ENCODE measurements at places on chromosomes 5 and 9.
A peak's percentile ranks its signal among the peaks of the same experiment; 100 is the strongest.

- DNase-seq = no peak
Measured at GRCh38 chr9:113456235-113456634, 7.3 kb upstream of the RGS3 start.

DNA sequence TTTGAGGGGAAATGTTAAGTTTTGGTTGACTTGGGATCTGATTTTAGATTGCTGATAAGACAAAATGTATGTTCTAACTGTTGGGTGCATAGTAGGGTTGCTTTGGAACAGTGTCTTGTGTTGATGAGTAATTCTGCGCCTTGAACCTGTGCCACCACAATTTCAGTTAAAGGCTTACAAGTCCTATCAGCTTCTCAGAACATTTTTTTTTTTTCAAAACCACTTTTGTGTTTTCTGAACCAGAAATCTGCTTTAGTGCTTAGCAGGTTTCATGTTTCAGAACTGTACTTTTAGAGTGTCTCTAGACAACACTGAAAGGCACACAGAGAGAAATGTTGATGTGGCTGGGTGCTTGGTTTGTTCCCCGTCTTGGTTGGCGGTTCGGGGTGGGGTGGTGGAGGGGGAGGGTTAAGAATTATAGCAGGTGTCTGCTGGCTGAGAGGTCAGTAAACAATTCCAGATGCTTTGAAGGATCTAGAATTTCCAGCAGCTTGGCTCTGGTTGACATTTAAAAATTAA is 84.6 kb downstream of the ANKRD55 start:
- no peak for DNase-seq

GRCh38 chr9:3179711-3180110 is 335.8 kb upstream of the PUM3 start:
- no peak for DNase-seq

DNA sequence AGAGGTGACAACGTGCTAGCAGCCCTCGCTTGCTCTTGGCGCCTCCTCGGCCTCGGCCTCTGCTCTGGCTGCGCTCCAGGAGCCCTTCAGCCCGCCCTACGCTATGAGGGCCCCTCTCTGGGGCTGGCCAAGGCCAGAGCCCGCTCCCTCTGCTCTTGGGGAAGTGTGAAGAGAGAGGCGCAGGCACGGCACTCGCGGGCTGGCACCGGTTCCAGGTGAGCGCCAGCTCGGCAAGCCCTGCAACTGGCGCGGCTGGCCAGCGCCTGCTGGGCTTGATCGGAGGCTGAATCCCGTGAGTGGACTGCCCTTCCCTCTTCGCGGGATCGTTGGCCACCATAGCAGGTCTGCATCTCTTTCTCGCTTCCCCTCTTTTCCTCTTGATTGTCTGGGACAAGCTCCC is 298.0 kb upstream of the PTPRD start:
- DNase-seq = no peak

- no peak for DNase-seq
Measured at GRCh38 chr5:179410291-179411160, 65.3 kb upstream of the ADAMTS2 start.

GRCh38 chr9:88741335-88741734 is 206.4 kb downstream of the NXNL2 start:
- DNase-seq = no peak

GRCh38 chr9:36946653-36947052 is 87.4 kb downstream of the PAX5 start:
- no peak for DNase-seq

DNA sequence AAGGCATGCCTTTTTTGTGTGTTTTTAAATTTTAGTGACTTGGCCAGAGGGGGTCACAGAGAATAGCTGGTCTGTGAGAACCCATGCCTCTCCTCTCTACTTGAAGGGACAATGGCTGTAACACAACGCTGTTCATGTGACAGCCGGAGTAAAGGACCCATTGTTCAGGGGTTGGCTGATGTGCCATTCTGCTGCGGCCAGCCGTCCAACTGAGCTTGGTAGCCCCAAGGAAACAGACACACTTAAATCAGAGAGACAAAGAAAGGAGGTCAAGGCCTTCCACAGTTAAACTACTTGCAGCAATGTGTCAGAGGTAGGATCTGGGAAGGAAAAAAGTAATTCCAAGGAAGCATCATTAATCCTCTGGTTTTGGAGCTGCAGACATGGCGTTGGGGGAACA is 8.1 kb downstream of the MEGF10 start:
- DNase-seq = no peak

DNA sequence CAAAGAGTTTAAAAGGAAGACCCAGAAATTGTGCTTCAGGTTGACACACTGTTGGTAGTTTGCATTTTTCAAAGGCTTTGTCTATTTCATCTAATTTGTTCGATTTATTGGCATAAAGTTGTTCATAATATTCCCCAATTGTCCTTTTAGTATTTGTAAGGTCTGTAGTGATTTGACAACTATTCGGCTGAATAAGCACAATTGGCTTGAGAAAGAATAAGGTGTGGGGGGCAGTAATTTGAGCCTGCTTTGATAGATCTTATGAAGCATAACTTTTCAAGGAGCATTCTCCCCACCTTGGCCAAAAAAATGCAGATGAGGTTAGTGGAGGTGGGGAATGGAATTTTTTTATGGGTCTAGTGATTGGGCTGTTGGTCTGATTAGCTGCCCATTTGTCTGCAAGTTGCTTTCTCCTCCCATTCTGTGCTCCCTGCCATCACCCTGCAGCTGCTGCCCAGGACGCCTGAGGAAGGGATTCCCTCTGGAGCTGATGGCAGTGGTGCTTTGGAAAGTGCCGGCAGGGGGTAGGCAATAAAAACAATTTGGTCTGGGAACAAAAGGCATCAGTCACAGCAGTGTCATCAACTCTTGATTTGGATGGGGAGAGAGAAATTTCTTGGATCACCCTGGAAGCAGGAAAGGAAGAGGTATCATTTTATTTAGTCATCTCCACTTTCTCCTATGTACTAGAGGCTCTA is 26.6 kb downstream of the WNT8A start:
- DNase-seq = no peak

DNA sequence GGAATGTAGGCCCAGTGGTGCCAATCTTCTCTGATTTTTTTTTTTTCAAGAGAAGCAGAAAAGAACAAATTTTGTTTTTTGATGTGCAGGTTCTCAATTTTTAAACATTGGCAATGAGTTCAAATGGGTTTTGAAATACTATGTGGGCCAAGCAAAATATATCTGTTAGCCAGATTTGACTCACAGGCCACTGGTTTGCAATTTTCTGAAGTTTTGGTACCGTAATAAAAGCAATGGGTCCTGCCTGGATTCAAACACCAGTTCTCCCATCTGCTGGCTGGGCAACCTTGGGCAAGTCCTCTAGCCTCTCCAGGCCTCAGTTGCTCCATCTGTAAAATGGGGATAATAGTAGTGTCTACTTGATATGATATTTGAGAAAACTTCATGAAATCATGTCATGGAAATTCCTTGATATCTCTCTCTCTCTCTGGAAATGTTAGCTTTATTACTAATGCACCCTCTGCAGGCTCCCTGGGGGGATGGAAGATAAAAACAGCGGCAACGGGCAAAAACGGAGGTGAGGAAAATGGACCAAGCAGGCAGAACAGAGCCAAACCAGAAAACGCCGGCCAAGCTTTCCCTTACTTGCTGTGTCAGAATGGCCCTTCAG is 63.4 kb downstream of the SMIM23 start:
- DNase-seq = no peak

- no peak for DNase-seq
Measured at GRCh38 chr5:56179442-56179841, 53.7 kb downstream of the ANKRD55 start.

DNA sequence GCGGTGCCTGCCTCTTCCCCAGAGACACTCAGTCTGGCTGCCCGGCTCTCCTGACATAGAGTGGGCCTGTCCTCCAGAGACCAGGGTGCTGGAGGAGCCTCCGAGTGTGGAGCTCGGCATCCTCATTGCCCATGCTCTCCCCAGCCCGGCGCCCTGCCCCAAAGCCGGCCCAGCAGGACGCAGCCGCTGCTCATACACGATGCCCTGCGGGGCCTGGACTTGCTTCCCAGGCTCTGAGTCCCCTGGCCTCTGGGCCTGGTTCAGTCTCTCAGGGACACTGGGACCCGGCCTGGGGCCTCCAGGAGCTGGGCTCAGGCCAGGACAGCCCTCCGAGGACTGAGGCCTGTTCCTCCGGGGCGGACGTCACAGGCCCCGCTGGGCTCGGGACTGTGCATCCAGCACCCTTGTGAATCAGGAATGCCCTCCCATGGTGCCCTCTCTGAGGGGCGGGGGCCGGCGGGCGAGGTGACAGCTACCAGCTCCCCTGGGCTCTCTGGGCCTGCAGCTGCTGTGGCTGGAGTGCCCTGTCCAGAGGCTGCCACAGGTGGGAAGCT is 23.2 kb downstream of the TPPP start:
- DNase-seq = no peak

DNA sequence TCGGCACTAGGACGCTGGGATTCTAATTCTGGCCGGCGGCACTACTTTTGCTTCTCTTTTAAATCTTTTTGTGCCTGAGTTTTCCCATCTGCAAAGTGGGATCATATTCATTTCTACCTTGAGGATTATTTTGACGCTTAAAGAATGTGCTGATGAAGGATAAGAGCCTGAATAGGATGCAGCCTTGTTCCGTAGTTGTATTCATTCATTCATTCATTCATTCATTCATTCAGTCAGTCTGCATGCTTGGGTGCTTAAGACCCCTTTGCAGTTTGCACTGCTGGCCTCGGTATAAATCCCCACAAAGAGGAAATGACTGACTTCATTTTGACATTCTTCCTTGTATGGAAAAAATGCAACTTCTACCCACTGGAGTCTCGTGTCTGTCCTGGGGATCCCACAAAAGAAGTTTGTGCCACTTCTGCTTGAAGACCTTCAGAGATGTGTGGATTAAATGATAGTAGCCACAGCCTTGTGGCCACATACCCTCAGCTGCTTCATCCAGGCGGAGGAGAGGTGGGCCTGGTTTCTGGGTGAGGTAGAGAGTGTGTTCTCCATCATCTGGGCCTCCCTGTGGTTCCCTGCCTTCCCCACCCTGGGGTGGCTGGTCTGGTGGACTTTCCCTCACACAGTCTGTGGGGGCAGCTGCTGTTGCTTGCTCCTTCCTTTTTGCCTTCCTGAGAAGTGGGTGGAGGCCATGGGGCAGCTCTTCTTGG is 62.6 kb downstream of the PPARGC1B start:
- no peak for DNase-seq

- DNase-seq = no peak
Measured at GRCh38 chr9:127452691-127453090, 1.4 kb downstream of the LRSAM1 start.

DNA sequence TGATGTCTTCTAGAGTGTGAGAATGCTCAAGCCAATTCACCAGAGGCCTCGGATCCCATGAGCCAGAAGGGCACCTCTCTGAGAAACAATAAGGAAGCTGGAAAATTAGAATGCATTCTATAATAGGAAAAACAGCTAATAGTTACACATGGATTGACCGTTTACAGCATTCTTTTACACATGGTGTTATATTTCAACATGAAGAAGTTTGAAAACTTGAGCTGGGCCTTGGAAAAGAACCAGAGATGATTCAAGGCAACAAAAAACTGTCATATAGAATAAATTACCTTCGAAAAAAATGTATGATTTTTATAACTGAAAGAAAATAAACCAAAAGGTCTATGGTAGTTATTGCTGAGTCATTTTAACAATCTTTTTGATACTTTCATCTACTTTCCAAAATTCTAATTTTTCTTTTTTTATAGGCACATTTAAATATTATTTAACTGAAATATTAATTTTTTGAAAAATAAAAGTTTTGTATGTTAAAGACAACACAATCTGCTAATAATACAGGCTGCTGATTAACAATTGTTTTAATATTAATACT is 6.2 kb downstream of the SH3TC2 start:
- DNase-seq = no peak

- DNase-seq = no peak
Measured at GRCh38 chr5:142690667-142691066, 4.8 kb upstream of the FGF1 start.

GRCh38 chr5:137231540-137231939 is 267.6 kb downstream of the SPOCK1 start:
- DNase-seq = no peak

GRCh38 chr9:87792831-87793288 is 66.9 kb downstream of the CTSL start:
- peak; percentile 24 for DNase-seq

DNA sequence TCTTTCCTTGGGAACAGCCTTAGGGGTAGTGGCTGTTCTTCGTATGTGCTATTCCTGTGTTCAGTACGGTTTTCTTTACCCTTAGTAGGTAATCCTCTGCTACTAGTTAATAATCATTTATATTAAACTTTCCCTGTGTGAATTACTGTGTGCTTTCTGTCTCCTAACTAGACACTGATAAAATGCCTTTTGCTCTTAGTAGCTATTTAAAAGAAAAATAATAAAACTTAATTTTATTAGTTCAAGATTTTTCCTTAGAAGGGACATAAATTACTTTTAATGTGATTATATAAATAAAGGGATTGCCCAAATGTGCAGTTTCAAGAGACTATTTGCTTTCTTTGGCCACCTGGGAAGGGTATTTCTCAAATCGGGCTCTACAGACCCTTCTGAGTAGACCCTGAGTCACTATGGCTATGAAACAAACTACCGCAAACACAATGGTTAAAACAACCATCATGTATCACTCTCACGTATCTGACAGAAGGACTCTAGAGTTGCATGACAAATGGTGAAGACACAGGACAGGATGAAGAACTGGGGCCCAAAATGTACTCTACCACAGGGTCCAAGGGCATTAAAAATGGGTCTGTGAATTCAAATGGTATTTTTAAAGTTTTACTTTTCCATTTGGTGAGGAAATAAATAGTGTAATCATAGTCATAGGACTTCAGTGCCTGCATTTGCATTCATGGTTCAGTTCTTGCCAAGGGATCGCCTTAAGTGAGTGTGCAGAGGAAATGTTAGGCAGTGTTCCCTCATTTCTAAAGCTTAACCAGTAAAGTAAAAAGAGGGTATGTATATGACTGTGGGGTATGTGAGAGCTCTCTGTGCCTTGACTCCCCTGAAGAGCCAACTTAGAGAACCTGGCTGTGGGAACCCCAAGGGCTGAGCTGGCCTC is 97.0 kb downstream of the TSSK1B start:
- no peak for DNase-seq

DNA sequence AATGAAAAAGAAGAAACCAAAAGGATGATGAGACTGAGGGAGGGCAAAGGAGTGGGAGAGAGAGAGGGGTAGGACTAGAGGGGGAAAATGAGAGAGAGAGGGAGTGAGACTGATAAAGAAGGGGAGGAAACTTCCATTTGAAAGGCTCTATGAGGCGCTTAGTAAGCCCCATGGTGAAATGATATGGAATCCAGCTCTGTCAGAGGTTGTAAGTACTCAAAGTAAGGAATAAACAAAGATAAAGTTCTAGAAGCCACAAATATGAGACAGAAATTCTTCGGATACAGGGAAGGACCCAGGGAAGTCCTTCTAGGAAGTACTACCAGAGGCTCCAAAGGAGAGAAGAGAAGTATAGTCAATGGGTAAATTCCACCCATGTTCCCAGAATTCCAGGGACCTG is 21.7 kb upstream of the VLDLR start:
- no peak for DNase-seq

- DNase-seq = no peak
Measured at GRCh38 chr5:72210888-72211678, 103.8 kb downstream of the MAP1B start.

GRCh38 chr9:12604164-12604821 is 88.9 kb upstream of the TYRP1 start:
- no peak for DNase-seq

All from GOT3 (cell line).